NCI-H69 (cell line): ENCODE measurements at places on chromosomes 2 and 18.

DNA sequence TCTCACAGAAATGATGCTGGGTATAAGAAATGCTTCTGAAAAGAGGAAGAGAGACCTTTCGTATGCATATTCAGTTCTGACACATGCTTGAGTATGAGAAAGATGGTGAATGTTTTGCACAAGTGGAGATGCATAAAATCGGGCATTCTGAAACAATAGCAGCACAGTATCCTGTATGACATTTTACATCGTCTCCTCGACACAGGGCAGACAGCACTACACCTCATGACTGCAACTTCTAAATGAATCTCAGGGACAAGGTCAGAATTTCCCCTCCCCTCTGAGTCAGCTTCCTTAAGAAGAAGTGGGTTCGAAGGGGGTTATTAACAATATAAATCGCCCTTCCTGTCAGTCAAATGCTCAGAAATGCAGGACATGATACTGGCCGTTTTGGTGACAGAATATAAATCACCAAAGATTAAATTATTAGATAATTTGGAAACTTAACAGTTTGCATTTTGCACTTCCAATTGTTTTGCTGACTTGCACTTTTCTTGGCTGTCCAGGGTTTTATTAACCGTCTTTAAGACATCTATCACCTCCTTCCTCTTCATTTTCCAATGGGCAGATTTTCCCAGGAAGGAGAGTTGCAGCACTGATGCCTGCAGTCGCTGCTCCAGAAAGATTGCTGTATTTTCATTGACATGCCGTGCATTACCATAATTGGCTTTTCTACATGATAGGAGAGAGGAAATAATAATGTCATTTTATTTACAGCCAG is 57.2 kb downstream of the TSHZ1 start:
- no peak for DNase-seq

DNA sequence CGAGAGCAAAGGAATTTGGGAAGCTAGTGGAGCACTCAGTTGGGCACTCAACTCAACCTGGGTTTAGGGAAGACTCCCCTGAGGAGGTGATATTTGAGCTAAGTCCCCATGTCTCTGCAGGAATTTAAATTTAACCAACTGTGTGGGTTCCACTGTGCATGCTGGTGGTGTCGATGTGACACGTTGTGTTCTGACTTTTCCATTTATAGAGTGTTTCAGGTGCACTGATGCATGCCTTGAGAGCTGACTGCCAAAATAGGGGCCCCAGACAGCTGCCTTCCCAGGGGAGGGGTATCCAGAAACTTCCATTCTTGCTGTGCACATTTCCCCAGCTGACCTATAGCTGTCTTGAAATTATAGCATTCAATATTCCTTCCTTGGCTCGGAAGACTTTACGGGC is 63.7 kb upstream of the BCL2L11 start:
- no peak for DNase-seq

GRCh38 chr2:30266051-30266621 is 34.8 kb downstream of the LBH start:
- no peak for DNase-seq

GRCh38 chr2:28595323-28595722 is 99.5 kb downstream of the PLB1 start:
- DNase-seq, result no peak

- DNase-seq, result no peak
These were observed 20.8 kb downstream of the SOS1 start for GRCh38 chr2:39099870-39100728.

DNA sequence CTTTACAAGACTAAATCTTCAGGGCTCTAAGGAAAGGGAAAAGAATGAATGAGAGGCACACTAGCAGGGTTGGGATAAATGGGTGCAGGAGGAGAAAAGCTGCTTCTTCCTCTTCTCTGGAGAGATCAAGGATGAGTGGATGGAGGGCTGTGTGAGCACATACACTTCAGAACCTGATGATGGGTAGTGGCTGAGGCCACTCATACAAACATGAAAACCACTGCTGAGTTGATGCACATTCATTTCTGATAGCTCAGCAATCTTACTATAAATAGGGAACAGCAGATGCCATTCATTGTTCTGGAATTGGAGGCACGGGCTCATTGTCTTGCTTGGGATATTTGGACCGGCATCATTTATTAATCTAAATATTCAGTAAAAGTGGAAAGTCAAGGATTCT is 152.4 kb upstream of the KCTD1 start:
- DNase-seq, result no peak

GRCh38 chr18:79571211-79572092 is 108.2 kb upstream of the CTDP1 start:
- no peak for DNase-seq

DNA sequence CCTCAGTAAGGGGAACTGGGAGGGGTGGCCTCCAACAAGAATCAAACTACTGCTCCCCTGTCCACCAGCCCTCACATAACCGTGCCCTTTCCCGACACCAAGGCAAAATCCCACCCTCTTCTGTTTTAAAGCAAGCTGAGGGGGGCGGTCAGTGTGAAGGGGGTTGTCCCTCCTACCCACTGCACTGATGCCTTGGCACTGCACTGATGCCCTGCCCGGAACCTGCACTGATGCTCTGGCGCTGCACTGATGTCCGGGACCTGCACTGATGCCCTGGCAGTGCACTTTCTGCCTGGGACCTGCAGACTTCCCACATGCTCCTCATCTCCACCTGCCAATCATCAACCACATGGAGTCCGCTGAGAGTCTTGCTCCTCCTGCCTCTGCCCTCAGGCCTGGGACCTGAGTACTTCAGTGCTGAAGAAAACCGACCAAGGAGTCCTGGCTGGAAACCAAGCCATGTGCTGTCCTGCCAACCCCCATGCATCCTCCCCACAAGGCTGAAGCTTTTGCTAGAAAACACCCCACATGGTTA is 179.5 kb downstream of the SMAD2 start:
- no peak for DNase-seq

DNA sequence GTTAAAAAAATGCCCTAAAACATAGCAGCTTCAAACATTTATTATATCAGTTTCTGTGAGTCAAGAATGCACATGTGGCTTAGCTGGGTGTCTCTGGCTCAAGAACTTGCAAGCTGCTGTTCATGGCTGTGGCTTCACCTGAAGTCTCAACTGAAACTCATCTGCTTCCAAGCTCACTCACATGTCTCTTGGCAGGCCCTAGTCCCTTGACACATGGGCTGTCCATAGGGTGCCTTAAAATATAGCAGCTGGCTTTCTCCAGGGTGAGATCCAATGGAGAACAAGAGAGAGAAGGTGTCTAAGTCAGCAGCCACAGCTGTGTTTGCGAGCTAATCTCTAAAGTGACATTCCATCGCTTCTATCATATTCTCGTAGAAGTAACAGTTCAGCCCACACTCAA is 152.8 kb downstream of the DSEL start:
- peak; percentile 22 for DNase-seq

- DNase-seq, result peak; percentile 60
These were observed 2.9 kb upstream of the ATOH8 start for GRCh38 chr2:85750587-85751575.

GRCh38 chr2:216626168-216626874 is 6.9 kb upstream of the IGFBP2 start:
- no peak for DNase-seq

DNA sequence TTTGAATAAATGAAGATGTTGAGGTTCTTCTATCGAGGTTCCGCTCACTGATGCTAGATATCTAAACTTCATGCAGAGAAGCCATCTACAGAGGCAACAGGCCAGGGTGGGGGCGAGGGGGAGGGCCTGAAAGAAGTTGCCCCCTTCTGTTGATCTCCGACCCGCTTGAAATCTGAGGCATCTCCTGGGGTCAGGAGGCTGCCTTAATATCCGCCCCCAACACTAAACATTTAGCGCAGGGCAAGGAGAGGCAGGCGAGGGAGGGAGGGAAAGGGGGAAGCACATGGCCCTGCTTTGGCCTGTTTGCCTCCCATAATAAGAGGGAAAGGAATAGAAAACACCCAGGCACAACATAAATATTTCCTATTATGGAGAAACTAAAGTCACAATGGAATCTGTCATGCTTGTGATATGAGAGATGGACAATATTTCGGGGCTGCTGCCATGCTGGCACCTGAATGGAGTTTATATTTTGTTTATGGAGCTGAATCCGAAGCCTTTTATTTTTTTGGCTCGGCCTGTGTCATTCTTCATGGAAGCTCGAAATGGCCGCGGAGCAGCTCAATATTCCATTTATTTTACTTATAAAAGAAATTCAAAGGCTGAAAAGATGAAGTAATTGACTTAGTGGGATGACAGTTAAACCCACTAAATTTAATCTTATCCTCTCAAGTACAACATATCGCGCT is 221.1 kb downstream of the INSIG2 start:
- no peak for DNase-seq

DNA sequence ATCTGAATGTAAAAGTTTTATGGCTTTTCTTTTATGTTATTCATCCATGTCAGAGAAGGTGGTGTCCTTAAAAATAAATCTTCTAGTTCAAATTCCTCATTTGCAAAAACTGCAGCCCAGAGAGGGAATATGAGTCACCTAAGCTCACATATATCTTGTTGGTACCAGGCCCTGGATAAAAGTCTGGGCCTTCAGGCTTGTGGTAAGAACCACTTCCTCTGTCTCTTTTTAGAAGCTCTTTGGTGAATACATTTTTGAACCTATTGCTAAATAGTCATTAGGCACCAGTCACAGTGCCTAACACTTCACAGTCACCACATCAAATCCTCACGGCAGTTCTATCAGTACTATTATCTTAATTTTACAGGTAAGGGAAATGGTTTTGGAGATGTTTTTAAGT is 199.2 kb downstream of the KCNS3 start:
- DNase-seq, result no peak

DNA sequence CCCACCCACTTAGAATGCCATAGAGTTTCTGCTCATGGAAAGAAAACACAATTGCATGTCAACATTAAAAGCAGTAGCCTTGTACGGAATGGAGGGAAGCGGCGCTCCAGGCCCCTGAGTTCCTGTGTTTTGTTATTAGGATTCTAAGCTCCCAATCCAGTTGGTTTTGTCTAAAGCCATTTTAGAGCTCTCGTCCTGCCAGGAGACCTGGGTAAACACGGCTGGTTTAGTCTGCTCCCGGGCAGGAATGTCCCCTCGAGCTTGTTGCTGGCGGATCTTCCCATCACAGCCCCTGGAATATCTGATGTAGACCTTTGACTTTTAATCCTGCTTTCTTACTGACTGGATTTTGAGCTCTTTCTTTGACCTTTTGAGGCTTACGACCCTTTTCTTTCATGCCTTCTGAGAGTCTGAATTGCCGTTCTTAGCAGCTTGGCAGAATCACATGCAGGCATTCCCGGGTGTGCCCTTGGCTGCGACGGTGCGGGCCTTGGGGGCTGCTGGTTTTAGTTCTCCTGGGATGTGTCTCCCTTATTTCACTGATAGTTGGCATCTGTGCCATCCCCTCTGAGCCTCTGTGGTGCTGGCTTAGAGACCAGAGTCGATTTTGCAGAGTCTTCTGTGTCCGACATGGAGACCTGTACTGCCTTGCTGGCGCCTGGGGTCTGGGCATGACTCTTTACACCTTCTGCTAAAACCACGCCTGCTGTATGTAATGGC is 25.4 kb downstream of the GREB1 start:
- DNase-seq, result no peak

DNA sequence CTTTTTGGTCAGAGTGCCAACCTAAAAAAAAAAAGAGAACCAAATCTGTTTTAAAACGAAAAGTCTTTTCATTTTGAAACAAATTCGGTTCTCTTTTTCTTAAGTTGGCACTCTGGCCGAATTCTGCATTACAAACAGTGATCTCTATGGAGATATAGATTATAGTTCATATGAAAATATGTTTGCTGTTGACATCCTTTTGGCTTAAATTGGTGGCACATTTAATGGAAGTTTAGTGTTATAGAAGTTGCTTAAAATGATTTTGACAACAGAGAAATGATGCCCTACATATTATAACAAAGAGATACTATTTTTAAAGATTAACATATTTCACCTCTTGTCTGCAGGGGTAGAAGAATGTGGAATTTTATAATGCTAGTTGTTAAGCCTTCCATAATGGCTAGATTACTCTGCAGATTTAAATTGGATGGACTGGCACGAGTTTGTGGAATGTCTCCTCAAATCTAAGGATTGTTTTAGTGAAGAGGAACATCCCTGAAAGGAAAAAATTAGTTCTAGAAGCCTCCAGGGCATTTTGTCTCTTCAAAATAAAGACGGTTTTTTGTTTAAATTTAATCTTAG is 222.9 kb upstream of the CDH2 start:
- no peak for DNase-seq

- no peak for DNase-seq
These were observed 18.1 kb downstream of the CALCRL start for GRCh38 chr2:187429989-187430388.

DNA sequence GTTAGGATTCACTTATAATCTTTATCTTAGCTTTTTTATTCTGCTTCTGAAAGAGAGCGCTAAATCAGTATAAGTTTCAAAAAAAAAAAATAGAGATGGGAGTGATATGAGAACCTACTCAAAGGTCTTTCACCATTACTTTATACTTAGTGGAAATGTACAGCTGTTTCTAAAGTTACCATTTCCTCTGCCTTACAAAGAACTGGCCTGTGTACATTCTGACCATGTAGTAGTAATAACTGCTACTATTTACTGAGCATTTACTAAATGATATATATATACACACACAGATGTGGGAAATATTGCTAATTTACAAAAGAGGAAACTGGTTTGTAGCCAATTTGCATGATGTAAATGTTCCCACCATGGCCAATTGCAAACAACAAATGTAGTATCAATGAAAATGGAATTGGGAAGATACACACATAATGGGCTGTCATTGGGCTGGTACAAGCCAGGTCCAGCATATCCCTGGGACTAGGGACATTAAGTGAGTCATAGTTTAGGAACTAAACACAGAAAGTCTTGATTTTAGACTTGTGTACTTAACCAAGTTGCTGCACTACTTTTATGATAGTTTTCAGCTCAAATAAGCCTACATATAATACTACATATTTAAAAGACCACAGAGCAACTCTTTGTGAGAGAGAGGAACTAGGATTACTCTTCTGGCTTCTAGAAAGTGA is 67.1 kb downstream of the DYNC1I2 start:
- DNase-seq, result no peak

DNA sequence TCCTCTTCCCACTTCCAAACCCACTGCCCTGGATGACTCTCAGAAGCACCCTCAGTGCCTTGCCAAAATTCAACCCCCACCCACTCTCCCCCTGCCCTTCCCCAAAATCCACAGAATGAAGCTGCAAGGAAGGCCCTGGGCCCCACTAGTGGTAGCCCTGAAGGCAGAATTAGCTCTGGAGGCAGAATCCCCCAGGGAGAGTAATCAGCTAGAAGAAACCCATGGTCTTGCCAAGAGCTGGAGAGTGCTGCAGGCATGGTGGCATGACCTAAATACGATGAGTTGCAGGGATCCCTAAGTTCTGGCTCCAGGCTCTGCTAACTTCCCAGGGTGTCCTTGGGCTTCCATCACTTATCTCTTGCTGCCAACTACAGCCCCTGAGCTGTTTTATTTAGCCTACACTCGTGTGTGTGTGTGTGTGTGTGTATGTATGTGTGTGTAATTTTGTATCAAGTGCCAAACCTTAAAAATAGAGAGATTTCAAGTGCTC is 7.9 kb downstream of the GAD1 start:
- peak; percentile 9 for DNase-seq

- no peak for DNase-seq
These were observed 3.2 kb downstream of the COA5 start for GRCh38 chr2:98605076-98605475.

- DNase-seq, result no peak
These were observed 336.4 kb upstream of the CDH20 start for GRCh38 chr18:60996822-60997221.

GRCh38 chr2:2600366-2600765 is 269.3 kb upstream of the MYT1L start:
- no peak for DNase-seq
